ENCODE measurements at places on chromosomes 7 and 10.

DNA sequence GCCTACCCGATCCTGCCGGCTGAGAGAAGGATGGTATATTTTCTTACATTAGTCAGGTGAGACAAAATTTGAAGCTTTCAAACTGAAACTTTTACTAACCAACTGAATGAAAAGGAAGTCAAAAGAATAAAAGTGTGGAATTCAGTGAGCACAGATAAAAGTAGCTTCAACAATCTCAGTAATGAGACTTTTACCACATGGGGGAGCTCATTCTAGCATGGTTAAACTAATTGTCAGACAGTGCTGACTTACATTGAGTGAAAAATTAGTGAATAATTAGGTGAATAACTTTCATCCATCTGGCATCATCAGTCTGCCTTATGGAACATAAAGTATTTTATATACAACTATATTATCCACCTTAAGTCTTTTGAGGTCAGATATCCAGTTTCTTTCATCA is 8.4 kb downstream of the FAM237B start:
- DNase-seq, result no peak

DNA sequence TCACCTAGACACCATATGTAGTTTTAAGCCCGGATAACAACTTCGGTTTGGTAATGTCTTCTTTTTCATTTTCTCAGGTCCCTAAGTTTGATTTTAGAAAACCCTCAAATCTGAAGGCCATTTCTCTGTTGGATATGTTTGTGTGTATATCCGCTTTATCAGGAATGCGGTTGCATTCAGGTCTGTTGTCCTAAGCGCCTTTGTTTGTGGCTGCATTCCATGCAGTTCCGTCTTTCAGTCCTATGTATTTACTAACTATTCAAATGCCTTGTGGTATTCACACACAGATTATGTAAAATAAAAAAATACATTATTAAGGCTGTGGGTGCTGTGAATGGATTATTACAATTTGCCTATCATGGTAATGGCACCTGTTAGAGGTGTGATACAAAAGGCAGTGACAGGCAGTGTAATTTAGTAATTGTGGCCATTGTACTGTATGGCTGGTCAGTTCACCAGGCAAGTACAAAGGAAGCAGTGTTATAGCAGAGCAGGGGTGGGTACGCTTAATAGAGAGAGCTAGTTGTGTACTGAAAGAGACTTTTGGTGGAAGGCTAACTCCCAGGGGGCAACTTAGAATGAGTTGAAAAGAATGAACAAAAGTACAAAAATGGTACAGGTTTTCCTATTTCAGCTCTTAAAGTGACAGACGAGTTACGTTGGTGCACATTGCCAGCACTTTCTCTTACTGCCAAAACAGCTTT is 136.4 kb downstream of the VTI1A start:
- no peak for DNase-seq

DNA sequence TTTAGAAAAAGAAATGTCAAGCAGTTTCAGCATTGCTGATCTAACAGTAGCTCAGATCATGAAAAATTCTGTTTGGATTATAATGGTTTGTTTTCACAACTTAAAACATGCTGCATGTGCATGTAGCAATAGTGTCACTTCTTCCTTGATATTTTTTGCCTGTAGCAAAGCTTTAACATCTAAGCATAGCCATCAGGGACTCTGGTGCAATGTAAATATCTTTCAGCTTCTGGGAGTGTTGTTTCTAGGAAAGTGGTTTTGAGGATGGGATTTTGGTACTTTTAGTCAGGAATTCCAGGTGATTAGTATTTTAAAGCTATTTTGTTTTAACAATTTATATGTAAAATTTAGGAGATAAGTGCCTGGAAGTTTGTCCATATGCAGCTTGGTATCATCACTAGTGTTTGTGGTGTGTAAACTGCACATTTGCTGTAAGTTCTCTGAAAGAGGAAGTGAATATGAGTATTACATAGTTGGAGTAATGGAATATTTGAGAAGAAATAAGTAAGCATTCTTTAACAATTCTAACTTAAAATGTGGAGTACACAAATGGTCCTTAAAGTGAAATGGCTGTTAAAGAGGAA is 1.9 kb downstream of the RSBN1L start:
- DNase-seq, result no peak

- no peak for DNase-seq
Measured at GRCh38 chr7:909358-910329, 33.3 kb downstream of the GET4 start.

- no peak for DNase-seq
Measured at GRCh38 chr10:120971671-120972070, 120.5 kb downstream of the WDR11 start.

DNA sequence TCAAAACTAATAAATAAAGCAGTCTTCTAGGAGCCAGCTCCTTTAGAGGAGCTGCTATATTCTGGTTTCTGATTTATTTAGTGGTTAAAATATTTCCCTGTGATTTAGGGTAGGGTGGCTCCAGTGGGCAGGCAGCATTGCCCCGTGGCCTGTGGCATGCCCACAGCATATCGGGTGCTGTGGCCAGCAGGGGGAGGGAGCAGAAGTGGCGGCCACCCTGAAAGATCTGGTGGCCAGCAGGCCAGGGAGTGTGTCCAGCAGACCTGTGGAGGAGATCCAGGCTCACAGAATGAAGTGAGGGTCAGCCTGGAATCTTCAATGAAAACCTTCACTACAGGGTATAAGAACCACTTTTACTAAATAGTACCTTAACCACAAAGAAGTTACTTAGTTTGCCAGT is 189.2 kb downstream of the TAX1BP1 start:
- no peak for DNase-seq

- DNase-seq, result no peak
Measured at GRCh38 chr10:33363106-33363505, 28.6 kb upstream of the NRP1 start.

GRCh38 chr7:47587351-47587750 is 5.4 kb upstream of the TNS3 start:
- DNase-seq, result no peak

GRCh38 chr10:88980800-88981199 is 9.8 kb upstream of the FAS start:
- DNase-seq, result no peak

- no peak for DNase-seq
Measured at GRCh38 chr7:19677180-19677579, 31.7 kb downstream of the POLR1F start.

- DNase-seq, result no peak
Measured at GRCh38 chr7:95824616-95825015, 52.3 kb downstream of the DYNC1I1 start.

DNA sequence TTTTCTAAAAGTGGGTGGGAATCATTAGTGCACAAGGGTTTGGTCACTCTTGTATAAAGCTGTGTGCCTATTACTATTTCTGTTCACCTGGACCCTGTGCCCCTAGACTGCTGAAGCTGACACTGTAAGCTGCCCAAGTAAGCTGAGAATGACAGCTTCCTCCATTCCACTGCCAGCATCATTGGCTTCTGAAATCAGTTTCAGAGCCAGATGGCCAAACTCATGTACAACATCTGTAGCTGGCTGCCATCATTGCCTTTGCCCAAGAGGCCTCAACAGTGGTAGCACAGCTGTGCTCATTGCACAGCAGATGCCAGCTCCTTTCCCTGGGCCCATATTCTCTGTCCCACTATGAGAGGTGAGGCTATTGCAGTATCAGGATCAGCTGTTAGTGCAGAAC is 165.7 kb downstream of the CPEB3 start:
- no peak for DNase-seq

- no peak for DNase-seq
Measured at GRCh38 chr7:87363342-87363741, 17.9 kb downstream of the CROT start.

DNA sequence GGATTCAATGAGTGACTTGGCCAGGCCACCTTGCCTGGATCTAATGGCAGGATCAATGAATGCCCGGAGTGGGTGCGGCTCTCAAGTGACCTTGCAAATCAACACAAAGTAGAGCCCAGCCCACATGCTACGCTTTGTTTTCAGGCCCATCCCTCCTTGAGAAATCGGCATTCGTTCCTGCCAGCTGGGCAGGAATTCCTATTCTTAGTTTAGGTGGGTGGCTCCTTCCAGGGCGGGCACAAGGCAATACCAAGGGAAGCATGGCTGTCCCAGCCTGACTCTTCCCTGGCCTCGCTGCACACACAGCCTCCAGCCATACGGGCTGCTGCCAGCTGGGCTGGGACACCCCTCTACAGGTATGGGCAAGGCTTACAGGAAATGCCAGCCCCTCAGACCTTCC is 119.3 kb downstream of the SH3PXD2A start:
- DNase-seq, result no peak

DNA sequence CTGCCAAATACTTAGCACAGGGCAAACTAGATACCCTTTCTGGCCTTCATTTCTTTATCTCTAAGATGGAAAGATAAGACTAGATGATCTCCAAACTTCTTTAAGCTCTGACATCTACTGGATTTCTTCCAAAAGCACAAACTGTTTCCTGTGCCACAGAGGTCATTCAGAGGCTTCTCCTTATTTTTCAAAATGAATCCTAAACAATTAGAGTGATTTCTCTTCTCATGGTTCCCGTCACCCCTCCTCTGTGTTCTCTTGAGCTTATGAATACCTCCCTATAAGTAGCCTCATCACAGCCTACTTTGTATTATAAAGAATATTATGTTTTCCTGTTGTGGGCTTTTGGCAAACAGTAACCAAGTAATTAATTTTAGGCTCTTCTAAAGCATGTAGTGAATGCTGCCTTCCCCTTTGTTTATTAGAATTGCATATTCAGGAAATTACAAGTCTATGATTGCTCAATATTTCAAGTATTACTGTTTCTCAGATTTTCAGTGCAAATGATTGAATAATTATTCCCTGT is 179.5 kb downstream of the REEP3 start:
- DNase-seq, result no peak

DNA sequence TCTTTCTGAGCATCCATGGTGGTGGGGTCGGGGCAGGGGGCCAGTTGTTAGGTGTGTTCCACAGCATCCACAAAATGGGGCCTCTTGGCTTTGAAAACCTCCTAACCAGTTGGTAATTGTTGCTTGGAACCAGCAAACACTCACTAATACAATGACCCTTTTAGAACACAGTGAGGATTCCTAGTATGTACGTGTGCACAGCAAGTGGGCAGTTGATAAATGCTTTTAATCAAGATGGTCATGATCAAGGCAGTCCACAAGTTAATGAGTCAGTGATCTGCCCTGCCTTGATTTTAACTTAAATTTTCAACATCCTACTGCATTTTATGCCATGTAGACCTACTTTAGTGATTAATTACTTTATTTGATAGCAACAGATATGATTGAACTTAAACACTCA is 103.1 kb downstream of the ETV1 start:
- DNase-seq, result no peak

GRCh38 chr7:101119876-101120275 is 7.0 kb upstream of the SERPINE1 start:
- no peak for DNase-seq

- DNase-seq, result no peak
Measured at GRCh38 chr7:33357846-33358245, 228.5 kb downstream of the BBS9 start.

DNA sequence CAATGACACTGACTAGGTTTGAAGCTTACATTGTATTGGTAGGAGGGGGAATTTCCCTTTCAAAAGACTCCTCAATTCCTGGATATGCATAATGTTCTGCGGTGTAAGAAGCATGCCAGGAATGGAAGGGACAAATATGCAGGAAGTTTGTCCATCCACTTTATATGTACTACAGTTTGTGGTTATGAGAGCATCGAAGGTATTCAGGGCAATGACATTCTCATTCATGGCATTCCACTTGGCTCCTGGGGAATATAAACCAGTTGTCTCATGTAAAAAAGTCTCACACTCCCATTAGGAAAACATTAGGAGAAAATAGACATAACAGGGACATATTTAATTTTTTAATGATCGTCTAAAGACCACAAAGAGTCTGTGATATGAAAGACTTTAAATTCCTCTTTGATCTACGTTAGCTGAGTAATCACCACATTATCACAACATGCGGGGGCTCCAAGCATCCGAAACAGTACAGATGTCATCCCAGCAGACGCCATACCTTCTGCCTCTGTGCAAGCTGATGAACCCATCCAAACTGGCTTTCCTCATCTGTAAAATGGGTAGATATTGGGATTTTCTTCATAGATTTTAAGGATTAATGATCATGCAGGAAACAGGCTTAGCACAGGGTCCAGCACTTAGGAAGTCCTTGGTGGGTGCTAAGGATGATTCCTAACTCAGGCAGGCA is 675.3 kb downstream of the INHBA start:
- peak; percentile 100 for DNase-seq

DNA sequence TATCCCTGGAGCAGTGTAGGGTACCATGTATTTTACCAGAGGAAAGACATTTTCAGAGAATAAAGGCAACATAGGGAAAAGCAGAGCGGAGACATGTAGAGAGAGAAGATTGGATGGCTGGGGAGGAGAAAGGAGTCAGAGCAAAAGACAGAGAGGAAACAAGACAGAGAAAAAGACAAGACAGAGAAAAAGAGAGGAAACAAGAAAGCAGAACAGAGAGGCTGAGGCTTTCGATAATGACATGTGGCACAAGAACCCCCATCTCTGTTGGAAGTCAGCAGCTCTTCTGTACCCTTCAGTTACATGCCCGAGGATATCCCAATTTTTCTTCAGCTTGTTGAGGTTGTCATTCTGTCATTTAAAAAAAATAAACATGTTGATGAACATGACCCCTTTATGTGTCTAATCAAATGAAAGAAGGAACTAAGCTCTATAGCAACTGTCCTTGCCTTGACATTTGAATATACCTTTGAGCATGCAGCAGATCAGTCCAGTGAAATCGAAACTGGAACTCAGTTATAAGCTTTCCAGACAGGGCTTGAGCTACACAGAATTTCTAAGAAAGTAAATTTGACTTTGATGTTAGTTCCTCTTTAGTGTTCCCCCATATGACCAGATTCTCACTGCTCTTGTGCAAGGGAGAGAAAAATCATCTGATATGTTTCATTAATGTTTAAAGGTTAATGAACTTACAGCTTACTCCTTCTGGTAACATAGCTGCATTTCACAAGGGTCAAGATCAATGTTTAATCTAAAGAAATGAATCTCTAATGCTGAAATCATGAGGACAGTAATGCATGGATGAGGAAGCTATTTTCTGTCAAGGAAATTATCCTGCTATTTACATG is 75.1 kb upstream of the SP4 start:
- DNase-seq, result no peak

- no peak for DNase-seq
Measured at GRCh38 chr7:105623378-105623777, 42.1 kb upstream of the EFCAB10 start.

- no peak for DNase-seq
Measured at GRCh38 chr7:111098926-111099250, 8.0 kb downstream of the LRRN3 start.

DNA sequence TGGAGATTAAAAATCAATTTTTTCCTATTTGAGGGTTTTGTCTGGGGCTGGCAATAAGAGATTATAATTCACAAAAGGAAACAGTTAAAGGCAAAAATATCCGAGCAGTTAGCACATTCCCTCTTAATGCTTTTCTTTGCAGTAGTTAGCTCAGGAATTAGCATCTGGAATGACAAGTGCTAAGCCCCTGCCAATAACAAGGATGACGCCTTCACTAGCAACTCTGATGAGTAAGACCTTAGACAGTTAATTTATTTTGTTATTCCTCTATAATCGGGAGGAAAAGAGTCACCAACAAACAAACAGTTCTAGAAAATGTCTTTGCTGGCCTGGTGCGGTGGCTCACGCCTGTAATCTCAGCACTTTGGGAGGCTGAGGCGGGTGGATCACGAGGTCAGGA is 151.3 kb downstream of the TRIL start:
- DNase-seq, result peak; percentile 49
